Erythroblast (primary cell): ENCODE measurements at places on chromosomes 3 and 15.

DNA sequence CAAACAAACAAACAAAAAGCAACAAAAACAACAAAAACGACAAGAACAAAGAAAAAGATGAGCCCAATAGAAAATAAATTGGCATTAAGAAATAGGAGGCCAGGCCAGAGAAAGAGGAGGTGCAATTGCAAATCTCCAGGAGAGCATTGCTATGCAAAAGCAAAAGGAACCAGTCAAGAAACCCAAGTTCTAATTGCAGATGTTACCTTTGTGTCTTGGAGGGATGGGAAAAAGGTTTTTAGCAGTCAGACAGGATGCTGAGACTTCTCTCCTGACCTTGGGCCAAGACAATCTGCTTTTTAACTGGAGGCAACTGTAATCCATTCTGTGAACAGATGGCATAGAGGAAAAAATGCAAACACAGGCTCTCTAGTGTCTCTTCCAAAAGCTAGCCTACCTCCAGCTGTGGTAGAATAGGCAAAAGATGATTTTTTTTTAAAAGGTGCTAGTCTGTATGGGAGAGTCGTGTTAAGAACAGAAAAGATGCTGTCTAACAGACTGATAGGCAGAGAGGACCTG, 56.4 kb downstream of the LSAMP start:
- DNase-seq = no peak

- DNase-seq = no peak
Observed at GRCh38 chr3:197598404-197598980, 42.7 kb upstream of the BDH1 start.

DNA sequence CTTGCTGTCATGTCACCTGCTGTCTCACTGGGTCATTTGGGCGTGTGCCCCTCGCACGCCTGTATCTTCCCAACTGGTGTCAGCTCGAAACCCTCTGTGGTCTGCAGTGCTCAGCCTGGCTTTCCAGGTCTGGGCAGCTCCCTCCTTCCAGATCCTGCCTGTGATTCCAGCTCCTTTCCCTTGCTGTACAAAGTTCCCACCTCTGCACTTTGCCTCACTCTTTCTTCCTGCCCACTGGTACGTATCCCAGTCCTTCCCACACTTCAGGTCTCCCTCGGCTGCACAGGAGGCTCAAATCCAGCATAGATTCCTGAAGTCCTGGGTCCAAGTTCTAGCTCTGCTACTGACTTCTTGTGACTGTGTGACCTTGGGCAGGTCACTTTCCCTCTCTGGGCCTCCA, 2.1 kb upstream of the PAQR5 start:
- DNase-seq = no peak

DNA sequence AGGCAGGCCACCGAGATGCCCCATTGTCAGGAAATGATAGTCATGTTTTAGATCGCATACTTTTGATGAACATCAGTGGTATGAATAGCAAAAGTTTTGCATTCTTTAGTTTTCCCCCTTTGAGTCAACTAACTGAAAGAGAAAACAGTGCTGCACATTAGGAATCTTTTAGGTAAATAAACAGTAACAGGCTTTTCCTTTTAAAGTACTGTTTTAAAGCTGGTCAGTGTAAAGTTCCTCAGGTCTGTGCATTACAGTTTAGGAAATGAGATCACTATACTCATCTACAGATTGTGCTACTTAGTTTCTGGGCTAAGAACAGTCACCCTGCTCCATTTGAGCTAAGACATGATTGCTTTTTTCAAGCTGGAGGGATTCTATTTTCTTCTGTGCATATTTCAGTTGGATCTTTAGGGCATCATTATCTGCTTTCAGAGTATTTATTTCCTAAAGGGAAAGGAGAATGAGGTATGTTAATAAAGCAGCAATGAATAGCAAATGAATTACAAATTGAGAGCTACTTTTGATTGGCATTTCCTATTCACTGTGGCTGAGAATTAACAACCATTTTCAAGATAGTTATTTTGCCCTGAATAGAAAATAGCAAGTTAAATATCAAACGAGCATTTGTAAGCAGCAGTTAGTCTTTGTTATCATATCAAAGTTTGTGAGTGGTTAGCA, 36.5 kb downstream of the FAM98B start:
- no peak for DNase-seq

DNA sequence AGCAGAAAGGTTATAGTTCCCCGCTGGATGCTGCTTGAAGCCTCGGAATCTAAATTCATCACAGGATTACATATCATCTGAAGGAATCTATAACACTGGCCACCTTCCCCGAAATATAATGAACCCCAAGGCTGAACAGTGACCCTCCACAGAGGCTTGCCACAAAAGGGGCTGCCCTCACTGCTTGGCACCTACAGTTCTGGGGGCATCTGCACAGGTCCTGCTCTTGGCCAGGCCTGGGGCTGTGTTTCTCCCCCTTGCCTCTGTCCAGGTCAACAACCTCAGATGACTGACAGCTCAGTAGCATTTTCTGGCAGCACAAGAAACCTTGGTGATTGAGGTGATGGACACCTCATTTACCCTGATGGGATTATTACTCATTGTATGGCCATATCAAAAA, 1.5 kb upstream of the ADAMTS17 start:
- no peak for DNase-seq

DNA sequence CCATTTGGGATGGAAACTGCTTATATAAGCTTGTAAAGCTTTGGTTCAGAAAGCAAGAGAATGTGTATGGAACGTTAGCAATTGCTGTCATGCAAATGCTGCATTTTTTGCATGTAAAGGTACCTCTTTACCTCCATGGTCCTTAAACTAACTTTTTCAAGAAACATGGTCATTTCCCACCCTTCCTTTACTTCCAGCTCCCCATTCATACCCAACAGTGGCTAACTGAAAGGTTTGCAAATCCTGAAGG, 84.3 kb downstream of the SMAD3 start:
- no peak for DNase-seq

GRCh38 chr3:45560281-45560971, 34.1 kb upstream of the LIMD1 start:
- DNase-seq = no peak

- DNase-seq = no peak
Observed at GRCh38 chr3:190531406-190531805, 17.5 kb downstream of the IL1RAP start.

- DNase-seq = no peak
Observed at GRCh38 chr3:106710596-106710995, 666.6 kb upstream of the CCDC54 start.

DNA sequence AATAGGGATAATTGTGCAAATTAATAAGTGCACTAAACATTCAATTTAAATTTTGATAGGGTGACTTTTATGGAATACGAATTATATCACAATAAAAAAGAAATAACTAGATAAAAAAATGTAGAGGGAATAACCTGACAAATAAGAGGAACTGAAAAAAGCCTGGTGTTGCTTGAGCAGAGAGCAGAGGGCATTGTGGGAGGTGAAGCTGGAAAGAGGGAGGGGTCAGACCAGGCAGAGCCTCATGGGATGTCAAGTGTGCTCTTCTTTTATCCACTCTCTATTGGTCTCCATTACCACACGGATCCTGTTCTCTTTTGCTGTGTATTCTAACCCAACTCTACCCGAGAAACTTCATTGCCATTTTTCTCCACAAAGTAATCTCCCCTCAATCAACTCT, 264.0 kb upstream of the CRBN start:
- DNase-seq = no peak
